Uterine smooth muscle cell (primary cell): ENCODE measurements at places on chromosomes 2 and 18. TPM values are rescaled to one million over a fixed set of nuclear protein-coding genes. Genes with fewer than 3 reads are reported as not detected.

Gene HRH4
- under 0.01 and 0.12 TPM in 2 replicates for total RNA-seq

Gene ANAPC1
- total RNA-seq: 51.7 and 78.1 TPM in 2 replicates

Gene COPS8
- 89.7 and 113 TPM in 2 replicates for total RNA-seq

Gene SLC20A1
- 122 and 398 TPM in 2 replicates for total RNA-seq
